ENCODE measurements at places on chromosomes 7 and 10. TPM values are rescaled to one million over a fixed set of nuclear protein-coding genes. Genes with fewer than 3 reads are reported as not detected.
A peak's percentile ranks its signal among the peaks of the same experiment; 100 is the strongest.

DNA sequence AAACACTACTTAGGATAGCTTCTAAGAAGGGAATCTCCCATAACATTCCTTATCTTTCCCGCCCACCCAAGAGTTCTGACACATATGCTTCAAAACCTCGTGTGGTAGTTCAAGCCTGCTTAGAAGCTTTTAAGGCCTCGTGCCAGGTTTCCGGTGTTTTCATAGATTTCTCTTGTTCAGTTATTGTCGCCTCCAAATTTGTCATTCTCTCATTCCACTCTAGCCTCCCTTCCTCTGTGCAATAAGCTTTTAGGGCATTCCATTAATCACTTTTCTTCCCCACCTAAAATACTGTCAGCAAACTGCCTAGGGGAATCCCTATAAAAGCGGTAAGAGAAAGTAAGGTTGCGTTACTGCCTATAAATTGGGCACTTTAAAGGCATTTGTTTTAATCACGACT lies 718 bp upstream of the BPGM start:
- DNase-seq = peak; percentile 29

- no peak for DNase-seq
These were observed 161.1 kb downstream of the FANK1 start for GRCh38 chr10:126057494-126057893.

GRCh38 chr10:59991661-59992060 lies 85.3 kb upstream of the CCDC6 start:
- no peak for DNase-seq

GRCh38 chr10:68981074-68981473 lies 7.5 kb upstream of the KIFBP start:
- DNase-seq = peak; percentile 10

The XRCC2 gene
- total RNA-seq = 4.5 TPM

DNA sequence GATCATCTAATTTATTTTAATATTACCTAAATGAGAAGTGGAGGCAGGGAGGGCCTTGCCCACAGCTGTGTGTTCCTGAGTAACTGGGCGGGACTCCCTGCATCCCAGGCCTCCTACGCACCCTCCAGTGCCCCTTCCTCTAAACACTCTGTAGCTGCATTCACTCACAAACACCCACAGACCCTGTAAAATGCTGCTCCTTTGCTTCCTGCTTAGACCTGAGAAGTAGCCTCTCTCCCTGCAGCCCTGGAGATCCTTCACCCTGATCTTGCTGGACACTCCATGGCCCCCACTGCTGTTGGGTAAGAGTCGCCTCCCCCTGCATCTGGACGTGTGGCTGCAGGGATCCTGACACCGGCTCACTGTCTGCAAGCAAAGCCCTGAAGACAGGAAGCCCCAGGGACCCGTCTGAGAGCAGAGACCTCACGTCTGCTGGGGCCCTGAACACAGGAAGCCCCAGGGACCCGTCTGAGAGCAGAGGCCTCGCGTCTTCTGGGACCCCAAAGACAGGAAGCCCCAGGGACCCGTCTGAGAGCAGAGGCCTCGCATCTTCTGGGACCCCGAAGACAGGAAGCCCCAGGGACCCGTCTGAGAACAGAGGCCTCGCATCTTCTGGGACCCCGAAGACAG lies 589.8 kb downstream of the DNAJB6 start:
- DNase-seq = no peak

The JCAD gene
- 53.0 TPM for total RNA-seq

DNA sequence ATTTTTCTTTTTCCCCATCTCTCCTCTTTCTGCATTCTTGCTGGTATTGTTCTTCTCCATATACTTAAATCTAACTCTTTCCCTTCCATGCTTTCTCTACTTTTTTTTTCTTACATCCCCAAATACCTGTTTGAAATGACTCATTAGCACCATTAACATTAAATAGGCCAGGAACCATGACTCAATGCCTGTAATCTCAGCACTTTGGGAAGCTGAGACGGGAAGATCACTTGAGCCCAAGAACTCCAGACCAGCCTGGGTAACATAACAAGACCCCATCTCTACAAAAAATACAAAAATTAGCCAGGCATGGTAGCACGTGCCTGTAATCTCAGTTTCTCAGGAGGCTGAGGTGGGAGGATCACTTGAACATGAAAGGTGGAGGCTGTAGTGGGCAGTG lies 1026.8 kb downstream of the GATA3 start:
- DNase-seq = no peak

DNA sequence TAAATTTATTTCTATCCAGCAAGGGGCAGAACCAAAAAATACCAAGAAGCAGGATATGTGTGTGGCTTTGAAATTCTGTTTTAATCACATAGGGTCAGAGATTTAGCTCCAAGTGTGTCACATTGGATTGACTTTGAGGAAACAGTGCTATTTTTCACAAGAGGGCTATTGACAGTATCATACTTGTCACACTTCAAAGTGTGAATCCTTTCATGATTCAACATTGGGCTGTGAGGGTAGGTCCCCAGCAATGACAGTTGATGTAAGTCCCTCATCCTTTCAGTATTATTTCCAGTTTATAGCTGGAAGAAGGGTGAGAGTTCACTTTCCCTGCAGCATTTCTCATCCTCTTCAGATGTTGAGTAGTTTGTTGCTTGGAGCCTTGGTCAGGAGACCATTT lies 7.4 kb downstream of the CCNY start:
- DNase-seq = no peak

- no peak for DNase-seq
These were observed 23.2 kb upstream of the BMPR1A start for GRCh38 chr10:86733260-86733671.

DNA sequence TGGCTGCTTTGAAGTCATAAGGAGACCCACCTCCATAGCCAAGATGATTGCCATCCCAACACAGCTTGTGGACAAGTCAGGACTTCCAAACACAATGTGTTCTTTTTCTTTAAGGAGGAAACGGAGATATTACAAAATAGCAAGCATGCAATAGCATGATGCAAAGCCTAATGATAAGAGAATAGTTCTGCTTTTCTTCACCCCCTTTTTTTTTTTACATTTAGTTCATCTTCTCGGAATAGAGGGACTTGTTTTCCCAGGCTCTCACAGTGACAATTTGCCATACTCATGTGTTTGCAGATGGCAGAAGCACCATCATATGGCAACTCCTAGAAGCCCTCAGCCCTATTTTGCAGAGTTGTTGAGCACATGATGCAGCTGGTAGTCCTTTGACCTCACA lies 119.8 kb downstream of the ITGB8 start:
- DNase-seq = no peak

The SFTPA1 gene
- total RNA-seq = not detected

- no peak for DNase-seq
These were observed 8.0 kb downstream of the COL17A1 start for GRCh38 chr10:104077663-104078151.

The KCND2 gene
- not detected for total RNA-seq

The OR9A2 gene
- total RNA-seq = not detected

DNA sequence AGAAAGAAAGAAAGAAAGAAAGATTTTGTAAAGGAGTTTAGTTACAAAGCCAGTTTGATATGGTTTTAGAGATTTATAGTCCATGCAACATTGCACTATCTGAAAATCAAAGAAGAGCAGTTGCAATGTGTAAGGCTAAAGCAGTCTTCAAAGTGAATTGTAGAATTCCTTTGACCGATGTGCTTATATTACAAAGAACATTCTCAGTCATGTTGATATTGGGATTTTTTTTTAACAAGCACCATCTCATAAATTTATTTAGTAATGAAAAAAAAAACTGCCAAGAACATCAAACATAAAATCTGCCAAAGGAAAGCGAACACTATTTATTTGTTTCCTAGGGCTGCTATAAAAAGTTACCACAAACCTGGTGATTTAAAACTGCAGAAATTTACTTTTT lies 133.3 kb downstream of the DGKB start:
- DNase-seq = no peak

Measured in HFFc6 (cell line).